ENCODE measurements at places on chromosomes 12 and 14.

DNA sequence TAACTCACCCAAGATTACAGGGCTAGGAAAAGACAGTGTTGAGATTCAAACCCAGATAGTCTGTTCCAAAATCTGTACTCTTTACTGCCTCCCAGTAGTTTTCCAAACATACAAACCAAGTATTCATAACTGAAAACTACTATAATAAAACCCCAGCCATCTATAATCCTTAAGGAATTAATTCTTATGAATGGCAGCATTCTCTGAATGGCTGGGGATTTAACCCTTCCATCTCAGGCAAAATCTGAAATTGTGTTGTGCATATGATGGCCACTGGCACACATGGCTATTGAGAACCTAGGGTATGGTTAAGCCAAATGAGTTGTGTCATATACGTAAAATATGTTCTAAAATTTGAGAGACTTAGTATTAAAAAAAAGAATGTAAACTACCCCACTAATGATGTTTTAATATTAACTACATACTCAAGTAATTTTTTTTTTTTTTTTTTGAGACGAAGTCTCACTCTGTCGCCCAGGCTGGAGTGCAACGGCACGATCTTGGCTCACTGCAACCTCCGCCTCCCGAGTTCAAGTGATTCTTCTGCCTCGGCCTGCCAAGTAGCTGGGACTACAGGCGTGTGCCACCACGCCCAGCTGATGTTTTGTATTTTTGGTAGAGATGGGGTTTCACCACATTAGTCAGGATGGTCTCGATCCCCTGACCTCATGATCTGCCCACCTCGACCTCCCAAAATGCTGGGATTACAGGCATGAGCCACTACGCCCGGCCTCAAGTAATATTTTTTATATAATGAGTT is 16.7 kb downstream of the PPP1R13B start:
- DNase-seq, result no peak

- DNase-seq, result no peak
Observed at GRCh38 chr12:124938108-124938507, 23.7 kb upstream of the UBC start.

DNA sequence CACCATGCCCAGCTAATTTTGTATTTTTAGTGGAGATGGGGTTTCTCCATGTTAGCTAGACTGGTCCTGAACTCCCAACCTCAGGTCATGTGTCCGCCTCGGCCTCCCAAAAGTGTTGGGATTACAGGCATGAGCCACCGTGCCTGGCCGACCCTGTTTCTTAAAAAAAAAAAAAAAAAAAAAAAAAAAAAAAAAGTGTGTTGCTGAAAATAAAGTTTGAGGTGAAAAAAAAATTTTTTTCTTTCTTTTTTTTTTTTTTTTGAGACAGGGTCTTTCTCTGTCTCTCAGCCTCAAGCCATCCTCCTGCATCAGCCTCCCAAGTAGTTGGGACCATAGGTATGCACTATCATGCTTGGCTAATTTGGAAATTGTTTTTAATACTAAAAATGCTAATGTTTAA is 11.3 kb downstream of the RBM25 start:
- no peak for DNase-seq

GRCh38 chr14:44165286-44165685 is 341.8 kb downstream of the FSCB start:
- DNase-seq, result no peak

DNA sequence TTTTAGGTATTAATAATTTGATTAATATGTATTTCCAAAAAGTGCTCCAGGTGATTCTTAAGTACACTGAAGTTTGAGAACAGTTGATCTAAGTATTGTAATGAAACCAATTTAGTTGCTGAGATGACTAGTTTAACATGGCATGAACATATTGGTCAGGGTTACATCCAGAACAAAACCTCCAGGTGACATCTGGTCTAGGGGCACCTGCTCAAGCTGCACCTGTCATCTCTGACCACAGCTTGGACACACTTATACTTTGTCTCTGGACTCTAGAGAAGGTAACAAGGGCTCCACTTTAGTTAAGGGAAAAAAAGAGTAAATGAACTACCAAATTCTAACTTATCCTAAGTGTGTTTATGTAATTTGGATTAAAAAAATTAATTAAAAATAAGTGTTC is 8.1 kb downstream of the ARID2 start:
- DNase-seq, result no peak

GRCh38 chr12:57611827-57612710 is 834 bp downstream of the ARHGEF25 start:
- no peak for DNase-seq

DNA sequence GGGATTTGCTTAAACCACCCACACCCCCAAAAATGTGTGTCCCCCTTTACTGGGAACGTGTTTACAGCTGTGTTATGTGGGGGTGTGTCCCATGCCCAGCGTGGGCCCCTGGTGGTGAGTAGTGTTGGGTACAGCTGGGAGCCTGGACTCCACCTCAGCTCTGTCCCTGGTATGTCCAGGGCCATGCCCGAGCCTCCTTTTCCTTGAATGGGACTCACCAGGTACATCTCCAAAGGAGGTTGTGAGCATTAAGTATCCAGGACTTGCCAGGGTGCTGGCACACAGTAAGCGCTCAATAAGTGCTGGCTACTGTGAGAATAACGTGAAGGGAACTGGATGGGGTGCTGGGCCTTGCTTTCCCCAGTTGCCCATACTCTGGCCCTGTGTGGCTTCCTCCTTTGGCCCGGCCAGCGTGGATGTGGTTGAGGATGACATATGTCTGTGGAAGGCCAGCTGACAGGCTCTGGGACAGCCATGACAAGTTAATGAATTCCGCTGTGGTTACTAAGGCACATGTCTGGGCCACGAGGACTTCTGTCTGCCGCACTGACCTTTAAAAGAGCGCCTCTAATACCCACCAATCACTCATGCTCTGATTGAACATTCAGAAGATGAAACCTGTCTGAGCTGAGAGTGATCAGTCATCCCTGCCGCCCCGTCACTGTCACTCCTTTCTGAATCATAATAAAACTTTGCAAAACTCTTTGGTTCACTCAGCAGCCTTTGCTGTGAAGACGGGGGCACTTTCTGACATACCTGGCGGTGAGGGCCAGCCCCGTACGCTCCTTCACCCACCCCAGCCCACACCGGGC is 74.7 kb downstream of the DIO3 start:
- no peak for DNase-seq

DNA sequence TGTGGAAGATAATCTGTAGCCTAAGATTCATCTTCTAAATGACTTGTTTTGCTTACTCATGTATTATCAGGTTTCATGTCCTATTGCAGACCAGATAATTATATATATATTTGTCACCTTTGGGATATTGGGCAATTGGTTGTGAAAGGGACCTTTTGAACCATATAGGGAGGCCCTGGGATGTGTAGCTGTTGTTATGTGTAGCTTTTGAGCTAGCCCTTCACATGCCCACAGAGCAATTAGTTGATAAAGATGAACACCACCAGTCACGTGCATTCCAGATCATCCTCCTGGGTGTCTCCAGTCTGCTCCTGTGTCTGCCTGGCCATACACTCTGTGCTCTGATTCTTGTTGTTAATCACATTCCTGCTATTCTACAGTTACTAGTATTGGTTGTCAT is 431.2 kb upstream of the FBXO33 start:
- DNase-seq, result no peak

DNA sequence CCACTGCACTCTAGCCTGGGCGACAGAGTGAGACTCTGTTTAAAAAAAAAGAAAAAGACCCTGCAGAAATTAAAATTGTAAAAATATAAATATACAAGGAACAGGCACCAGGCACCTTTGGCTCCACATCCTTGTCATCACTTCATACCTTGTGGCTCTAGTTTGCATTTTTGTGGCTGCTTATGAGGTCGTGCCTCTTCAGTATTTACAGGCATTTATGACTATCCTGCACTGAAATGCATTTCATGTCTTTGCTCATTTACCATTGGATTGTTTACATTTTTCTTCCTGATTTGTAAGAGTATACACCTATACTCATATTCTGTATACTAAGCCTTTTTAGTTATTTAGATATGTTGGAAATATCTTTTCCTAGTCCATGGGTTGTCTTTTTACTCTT is 20.1 kb downstream of the BICD1 start:
- no peak for DNase-seq

DNA sequence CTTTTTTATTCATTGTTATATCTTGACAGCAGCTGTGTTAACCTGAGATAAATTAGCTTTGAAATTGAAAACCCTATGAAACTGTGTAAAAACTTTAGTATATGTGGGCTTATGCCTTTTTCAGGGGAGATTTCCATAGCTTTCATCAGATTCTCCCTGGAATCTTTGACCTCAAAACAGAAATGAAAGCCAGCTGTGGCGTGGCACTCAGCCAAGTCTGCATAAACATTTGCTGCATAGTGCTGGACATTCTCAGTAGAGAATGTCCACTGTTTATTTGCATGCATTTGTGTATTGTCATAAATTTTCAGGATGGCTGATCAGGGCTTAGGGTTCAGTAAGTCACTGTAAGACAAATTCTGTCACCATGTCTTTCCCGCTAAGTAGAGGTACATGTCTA is 115.3 kb upstream of the NAP1L1 start:
- no peak for DNase-seq

- DNase-seq, result no peak
Observed at GRCh38 chr12:122934722-122935121, 31.5 kb downstream of the ABCB9 start.

DNA sequence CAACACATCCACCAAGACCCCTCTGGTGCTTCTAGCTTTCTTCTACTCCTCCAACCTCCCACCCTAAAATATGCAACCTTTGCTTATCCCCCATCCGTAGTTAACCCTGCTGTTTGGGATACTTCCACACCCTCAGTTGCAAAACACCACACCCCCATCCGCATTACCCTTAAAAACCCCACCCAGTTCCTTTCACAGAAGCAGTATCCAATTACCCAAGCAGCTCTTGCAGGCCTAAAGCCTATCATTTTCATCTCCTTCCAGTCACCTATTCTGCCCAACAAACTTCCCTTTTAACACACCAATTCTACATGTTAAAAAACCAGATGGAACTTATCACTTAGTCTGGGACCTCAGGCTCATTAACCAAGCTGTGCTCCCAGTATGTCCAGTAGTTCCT is 88.2 kb downstream of the TMTC3 start:
- no peak for DNase-seq

DNA sequence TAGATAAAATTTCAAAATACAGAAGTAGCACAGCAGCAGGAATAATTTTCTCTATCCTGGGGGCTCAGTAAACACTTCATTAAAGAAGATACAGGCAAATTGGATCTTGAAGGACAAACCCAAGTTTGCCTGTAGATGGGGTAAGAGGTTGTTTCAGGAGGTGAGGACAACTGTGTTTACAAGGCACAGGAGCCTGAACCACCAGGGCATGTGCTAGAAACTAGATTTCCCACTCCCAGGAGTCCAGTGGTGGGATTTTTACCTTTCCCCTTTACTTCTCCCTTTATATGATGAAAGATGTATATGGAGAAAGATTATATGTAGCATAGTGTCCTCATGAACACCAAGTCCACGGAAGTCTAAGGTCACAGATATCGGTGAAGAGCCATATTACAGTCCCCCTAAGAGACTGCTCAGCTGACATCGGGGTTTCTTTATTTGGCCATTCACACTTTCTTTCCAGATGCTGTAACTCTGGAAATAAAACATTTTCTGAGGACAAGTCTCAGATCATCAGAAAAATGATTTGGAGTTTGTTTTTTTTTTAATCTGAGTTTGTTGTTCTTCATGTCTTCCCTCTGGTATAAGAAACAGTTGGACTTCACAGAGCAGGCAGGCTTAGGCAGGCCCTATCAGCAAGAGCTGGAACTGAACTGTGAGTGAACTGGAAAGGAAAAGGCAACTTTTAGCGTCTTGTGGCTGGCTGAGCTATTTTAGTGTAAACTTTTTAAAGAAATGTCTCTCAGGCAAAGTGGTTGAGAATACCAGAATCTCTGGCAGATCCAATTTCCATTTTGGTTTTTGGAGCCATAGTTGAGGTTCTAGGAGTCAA is 8.0 kb upstream of the EVL start:
- peak; percentile 23 for DNase-seq

- peak; percentile 16 for DNase-seq
Observed at GRCh38 chr12:70692681-70693288, 55.6 kb upstream of the PTPRB start.

GRCh38 chr14:77037215-77037937 is 8.9 kb upstream of the IRF2BPL start:
- DNase-seq, result no peak

GRCh38 chr14:44995770-44996294 is 33.8 kb downstream of the TOGARAM1 start:
- DNase-seq, result no peak

DNA sequence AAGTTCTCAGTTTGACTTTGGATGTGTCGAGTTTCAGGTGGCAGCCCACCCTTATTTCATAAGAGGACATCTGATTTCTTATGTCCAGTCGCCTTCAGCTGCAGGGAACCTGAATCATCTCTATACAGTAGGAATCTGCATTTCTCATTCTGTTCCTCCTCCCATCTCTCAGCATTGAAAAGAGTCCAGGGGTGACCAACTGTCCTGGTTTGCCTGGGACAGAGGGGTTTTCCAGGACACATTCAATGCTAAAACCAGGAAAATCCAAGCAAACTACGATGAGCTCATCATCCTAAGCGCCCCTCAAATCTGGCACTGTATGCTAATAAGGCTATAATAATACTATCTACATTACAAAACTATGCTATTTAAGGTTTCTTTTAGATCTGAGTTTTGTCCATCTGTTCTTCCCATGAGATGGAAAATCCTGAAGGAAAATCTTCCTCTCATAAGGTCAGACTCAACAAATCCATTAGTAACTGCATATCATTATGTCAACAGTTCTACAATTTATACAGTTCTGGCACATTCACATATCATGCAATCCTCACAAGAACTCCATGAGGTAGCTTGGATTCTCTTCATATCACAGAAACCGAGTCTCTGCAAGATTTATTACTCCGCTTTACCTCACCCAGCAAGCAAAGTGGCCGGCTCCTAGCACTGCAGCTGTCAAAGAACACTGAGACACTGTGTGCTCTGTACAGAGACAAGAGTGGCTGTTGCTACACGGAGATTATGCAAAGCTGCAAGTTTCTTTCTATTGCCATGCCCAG is 15.6 kb upstream of the CALM1 start:
- no peak for DNase-seq

- DNase-seq, result no peak
Observed at GRCh38 chr12:109571773-109572505, 1.4 kb downstream of the MMAB start.

DNA sequence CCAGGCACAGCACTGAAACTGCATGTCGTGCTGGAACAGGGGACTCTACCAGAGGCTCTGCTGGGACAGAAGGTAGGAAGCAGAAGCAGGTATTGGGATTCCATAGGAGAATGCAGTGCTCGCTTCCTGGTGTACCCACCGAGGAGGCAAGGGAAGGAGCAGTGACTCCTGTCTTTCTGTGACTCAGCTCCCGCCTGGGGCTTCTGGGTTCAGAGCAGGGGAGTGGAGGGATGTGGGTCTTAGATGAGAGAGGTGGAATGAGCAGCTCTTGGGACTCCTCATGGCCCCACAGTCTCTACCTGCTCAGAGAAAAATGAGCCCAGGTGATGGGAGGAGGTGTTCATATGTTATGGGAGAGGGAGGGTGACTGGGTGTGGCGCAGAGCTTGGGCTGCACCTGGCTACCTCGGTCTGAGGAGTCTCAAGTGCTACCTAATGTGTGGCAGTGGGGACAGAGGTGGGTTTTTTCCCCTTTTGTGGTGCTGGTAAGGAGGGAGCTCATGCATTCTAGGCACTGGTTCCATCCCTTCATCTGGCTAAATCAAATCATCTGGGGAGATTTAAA is 26.3 kb downstream of the WNT5B start:
- no peak for DNase-seq

All from A549 (cell line).